ENCODE measurements at places on chromosomes 16 and 17.

DNA sequence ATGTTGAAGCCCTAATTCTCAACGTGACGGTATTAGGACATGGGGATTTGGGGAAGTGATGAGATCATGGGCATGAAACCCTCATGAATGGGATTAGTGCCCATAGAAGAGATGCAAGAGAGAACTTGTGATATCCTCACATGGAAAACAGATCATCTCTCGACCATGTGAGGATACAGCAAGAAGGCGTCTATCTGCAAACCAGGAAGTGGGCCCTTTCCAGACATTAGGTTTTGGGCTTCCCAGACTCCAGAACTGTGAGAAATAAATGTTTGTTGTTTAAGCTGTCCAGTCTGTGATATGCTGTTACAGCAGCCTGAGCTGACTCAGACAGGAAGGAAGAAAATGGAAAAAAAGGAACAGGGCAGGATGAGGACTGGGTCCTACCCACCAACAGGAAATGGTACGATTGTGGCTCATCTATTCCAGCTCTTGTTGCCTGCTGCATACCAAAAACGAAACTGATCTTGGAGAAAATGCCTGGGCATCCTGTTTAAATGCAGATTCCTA, 21.9 kb upstream of the SSTR2 start:
- no peak for DNase-seq

- no peak for DNase-seq
Measured at GRCh38 chr16:85879549-85879948, 19.4 kb upstream of the IRF8 start.

DNA sequence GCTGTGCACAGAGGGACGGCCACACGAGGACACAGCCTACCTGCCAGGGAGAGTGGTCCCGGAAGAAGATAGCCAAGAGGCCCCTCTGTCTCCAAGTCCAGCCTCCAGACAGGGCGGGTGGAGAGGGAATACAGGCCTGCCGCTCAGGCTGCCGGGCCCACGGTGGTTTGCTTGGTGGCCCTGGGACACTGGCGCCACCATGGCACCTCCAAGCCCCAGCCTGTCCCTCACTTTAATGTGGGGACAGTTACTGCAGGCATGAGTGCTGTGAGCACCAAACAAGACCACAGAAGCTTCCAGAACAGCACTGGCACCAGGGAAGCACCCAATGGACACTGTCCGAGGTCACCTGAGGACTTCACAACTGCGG, 22.0 kb upstream of the CHMP6 start:
- no peak for DNase-seq

GRCh38 chr17:8277317-8277716, 11.2 kb upstream of the RANGRF start:
- no peak for DNase-seq

GRCh38 chr16:77925531-77925930, 96.8 kb upstream of the CLEC3A start:
- no peak for DNase-seq

DNA sequence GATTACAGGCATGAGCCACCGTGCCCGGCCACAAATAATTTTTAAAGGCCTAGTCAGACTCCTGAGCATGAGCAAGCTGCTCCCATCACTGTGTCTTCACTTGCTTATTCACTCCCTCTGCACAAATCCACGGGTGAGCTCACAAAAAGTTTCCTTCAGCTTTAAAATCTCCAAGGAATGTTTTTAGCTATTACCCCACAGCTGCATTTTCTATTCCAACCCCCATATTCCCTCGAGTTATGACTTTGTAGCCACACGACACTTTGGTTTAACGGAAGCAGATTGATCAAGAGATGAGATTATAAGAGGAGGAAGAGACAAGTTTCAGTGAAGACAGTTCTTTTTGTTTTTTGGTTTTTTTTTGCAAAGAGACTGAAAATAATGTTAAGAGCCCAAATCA, 49.1 kb upstream of the SLC25A19 start:
- DNase-seq = no peak

DNA sequence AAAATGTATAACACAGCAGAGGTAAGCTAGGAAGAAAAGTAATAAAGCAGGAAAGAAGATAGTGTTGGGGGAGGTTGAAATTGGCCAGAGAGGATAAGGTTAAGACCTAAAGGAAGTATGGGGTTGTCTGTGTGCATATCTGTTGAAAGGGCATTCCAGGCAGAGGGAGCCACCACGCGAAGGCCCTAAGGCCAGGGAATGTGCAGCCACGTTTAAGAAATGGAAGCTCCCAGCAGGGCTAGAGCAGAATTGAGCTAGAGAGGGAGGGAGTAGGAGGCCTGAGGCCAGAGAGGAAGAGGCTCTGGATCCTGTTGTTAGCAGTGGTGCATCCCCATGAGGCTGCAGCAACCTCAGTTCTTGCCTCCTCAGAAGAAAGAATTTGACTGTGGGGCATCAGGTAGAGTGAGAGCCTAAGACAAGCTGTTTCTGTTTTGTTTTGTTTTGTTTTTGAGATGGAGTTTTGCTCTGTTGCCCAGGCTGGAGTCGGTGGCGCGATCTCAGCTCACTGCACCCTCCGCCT, 59.0 kb upstream of the CACNG5 start:
- no peak for DNase-seq

DNA sequence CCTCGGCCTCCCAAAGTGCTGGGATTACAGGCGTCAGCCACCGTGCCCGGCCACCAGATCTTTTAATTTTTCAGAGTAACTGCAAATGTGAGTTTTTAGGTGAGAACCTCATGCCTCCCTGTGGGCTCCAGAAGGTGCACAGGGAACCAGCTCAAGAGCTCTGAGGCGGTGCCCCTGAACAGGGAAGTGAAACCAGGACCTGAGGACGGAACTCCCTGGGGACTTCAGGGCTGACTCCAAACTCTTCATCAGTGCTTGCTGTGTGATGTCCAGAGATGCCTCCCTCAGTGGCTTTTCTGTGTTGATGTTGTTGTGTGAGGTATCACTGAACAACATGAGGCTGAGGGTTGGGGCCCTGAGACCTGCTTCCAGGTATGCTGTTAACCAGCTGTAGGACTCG, 23.8 kb downstream of the SLC12A3 start:
- DNase-seq = peak; percentile 79

DNA sequence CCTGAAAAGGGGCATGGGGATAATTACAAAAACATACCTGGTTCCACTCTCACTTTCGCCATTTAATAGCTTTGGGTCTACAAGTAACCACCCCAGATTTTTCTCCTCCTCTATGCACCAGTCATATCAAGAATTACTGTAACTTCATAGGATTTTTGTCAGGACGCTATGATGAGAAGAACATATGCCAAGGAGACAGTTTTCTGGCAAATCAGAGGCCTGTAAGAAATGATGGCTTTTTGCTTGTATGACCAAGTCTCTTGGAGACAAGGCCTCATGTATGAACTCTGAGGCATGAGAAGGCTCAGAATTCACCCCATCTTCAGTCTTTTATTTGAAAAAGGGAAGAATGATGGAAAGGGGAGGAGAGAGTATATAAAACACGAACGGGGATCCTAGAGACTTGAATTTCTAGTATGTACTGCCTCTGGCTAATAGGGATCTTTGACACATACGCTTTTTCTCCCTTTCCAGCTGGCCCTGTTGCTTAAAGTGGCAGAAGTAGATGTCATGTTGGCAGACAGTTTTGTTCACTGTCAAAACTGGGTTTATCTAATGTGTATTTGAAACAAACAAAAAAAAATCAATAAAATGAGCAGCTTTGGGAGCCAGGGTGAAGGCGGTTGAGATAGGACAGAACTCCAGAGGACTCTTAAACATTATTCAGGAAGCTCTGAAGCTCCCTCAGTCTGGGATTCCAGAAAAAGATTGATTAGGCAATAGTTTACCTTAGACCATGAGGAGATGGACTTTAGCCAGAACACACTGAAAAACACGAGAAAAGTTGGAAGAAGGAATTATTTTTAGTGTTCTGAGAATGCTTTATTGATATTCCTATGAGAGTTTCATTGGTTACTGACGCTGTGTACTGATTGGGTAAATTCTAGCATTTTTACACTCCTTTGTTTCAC, 656.6 kb downstream of the WWOX start:
- DNase-seq = no peak

DNA sequence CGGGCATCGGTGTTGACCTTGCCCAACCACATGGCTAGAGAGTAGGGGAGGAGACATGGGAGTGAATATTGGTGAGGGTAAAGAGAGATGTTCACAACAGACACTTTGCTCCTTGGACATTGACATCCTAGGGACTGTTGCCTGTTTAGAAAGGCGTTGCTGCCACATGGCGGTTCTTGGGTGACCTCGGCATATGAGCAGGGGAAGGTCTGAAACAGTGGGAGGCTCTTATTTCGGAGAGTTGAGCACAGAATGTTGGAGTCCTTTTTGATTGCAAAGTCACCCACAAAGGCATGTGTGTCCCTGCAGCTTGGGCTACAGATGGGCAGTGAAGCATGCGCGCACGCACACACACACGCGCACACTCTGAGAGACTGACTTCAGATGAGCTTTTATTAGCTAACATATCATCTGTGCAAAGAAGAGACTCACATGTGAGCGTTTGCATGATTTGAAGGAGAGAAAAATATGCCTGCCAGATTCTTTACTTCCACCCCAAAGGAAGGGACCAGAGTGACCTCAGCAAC, 104.4 kb downstream of the SHISA9 start:
- no peak for DNase-seq

DNA sequence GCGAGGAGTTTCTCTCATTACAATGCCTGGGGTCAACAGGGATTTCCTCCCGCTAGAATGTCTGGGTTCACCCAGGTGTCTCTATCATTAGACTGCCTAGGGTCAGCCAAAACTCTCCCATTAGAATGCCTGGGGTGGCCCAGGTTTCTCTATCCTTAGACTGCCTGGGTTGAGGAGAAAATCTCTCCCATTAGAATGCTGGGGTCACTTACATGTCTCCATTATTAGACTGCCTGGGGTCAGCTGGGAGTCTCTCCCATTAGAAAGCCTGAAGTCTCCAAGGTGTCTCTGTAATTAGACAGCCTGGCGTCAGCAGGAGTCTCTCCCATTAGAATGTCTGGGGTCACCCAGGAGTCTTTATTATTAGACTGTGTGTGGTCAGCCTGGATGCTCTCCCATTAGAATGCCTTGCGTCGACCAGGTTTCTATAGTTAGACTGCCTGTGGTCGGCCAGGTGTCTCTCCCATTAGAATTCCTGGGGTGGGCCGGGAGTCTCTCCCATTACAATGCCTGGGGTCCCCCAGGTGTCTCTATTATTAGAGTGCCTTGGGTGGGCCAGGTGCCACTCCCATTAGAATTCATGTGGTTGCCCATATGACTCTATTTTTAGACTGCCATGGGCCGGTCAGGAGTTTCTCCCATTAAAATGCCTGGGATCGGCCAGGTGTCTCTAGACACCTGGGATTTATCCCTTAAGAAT, 2272.1 kb downstream of the TP53TG3F start:
- DNase-seq = no peak

GRCh38 chr17:10735821-10736220, 6.0 kb upstream of the TMEM220 start:
- no peak for DNase-seq

GRCh38 chr16:5036228-5037156, 2.8 kb upstream of the NAGPA start:
- no peak for DNase-seq

- no peak for DNase-seq
Measured at GRCh38 chr16:1926271-1926670, 8.1 kb upstream of the HS3ST6 start.

DNA sequence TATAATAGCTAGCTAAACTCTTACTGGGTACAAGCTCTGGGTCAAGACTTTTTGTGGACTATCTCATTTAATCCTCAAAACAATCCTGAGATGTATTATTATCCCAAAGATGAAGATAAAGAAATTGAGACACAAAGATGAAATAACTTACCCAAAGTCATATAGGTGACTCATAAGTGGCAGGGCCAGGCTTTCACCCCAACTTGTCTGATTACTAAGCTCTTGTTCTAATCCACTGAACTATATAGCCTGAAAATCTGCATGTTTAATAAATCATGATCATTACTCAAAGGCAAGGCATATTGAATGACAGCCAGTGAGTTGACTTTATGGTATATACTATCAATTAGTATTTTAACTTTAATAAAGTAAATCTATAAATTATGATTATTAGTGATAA, 77.4 kb downstream of the SKAP1 start:
- DNase-seq = no peak

DNA sequence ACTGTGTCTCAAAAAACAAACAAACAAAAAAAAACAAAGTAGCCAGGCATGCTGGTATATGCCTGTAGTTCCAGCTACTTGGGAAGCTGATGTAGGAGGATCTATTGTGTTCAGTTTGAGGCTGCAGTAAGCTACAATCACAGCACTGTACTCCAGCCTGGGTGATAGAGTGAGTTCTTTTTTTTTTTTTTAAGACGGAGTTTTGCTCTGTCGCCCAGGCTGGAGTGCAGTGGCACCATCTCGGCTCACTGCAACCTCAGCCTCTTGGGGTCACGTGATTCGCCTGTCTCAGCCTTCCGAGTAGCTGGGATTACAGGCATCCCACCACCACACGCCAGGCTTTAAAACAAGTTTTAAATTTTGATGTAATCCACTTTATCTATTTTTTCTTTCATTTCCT, 80.2 kb upstream of the STAC2 start:
- DNase-seq = no peak

DNA sequence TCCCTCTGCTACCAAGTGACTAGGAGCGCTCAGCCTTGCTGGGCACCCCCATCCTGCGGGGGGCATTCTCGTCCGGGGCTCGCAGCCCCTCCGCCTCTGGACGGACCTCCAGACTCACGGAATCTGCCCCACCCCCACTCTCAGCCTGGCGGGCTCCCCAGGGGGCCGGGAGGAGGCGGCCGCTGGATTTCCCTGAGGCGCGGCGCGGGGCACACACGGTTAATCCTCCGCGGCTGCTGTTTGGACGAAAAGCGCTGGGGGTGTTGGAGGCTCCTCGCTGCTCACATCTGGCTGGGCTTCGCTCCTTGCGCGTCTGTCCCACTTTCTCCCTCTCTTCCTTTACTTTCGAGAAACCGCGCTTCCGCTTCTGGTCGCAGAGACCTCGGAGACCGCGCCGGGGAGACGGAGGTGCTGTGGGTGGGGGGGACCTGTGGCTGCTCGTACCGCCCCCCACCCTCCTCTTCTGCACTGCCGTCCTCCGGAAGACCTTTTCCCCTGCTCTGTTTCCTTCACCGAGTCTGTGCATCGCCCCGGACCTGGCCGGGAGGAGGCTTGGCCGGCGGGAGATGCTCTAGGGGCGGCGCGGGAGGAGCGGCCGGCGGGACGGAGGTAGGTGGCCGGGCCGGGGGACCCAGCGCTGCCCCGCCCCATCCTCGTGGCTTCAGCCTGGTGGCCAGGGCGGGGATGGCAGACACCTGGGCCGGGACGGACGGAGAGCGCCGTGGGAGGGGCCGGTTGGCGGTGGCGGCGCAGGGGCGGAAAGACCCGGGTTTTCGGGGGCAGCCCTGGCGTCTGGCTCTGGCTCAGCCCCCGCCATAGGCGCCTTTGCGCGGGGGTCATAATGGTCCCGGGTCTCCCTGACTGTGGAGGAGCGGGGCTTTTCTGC, at the start of gene C1QTNF1:
Gene C1QTNF1, plus strand, starts transcription at position 284 of the 886 bp plus-strand sequence. CDS start 19,800 bp downstream, outside the sequence.
- DNase-seq = peak; percentile 53

GRCh38 chr17:35799942-35800341, 4.5 kb upstream of the MMP28 start:
- DNase-seq = no peak

All from GM10248 (cell line).